Stimulated activated naive CD4-positive, alpha-beta T cell treated with Interleukin-2 at 50 U/mL for 16 hours (primary cell): ENCODE measurements at places on chromosomes 11 and 22.

GRCh38 chr22:43783777-43784176, 28.3 kb downstream of the EFCAB6 start:
- DNase-seq = no peak

DNA sequence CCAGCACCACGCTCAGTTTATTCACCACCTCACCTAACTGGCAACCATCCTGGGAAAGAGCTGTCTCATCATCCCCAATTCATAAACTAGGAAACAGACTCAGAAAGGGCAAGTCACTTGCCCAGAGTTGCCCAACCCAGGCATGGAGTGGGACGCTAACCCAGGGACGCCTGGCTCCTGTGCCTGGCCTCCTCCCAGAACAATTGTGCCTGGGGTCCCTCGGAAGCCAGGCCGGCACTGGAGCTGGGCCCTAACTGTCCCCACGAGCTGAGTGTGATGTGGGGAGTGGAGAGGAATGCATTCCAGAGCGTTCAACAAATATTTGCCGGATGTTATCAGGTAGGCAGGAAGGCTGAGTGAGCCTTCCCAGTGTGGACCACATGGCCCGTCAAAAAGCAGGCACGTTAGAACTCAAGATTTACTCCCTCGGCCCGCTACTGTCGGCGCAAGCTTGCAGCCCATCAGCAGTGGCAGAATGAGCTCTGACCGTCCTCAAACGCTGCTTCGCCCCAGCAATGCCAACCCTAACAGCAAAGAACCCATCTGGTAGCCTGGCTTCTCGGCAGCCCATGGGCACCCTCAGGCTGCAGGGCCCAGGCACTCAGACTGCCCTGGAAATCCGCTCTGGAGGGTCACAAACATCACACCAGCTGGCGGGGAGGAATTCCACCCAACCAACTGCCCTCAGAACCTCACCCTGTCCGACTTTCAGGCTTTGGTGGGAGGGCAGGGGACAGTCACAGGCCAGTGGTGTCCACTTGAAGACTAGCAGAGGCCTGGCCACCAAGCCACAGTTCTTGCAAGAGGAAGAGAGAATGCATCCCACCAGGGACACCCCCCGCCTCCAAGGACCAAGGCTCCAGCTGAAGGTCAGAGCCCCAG, 35.6 kb downstream of the MYH9 start:
- no peak for DNase-seq

DNA sequence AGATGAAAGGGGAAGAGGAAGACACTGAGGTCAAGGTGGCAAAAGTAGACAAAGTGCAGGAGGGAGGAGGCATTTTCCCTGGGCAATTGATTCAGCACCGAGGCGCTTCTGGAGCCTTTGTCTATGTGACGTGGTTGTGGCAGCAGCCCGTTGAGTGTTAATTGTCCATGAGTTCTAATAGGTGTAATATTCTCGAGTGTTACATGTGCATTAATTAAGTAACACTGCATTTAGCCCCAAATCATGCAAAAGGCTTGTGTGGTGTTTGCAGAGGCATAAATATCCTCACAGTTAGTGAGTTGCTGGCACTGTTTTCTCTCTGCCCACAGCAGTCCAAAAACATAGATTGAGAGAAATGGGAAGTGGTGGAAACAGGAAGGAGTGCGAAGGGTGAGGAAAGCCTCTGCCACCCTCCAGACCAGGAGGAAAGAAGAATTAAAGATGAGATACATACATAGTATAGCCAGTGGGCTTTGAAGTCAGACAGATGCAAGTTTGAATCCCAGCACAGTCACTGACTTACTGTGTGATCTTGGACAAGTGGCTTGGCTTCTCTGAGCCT, 361.2 kb downstream of the MN1 start:
- no peak for DNase-seq

DNA sequence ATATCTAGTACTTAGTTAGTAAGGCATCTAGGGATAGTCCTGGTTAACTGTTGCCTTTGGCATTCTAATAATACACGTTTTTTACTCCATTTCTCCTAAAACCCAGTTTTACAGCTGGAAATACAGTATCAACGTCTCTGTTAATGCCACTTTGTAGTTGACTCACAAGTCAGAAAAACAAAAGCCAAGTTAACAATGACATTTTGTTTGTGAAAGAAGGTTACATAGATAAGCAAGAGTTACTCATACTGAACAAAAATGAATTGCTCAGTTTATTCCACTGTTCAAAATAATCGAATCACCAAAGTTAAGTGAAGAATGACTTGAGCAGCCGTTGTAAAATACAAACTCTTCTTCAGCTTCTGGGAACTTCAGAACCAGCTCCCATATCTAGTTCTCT, 540.3 kb downstream of the ETS1 start:
- no peak for DNase-seq

- no peak for DNase-seq
Observed at GRCh38 chr11:61152816-61153592, 8.2 kb downstream of the VPS37C start.

- DNase-seq = no peak
Observed at GRCh38 chr11:23063276-23063675, 203.0 kb upstream of the CCDC179 start.

GRCh38 chr22:32660292-32660691, 141.2 kb upstream of the TIMP3 start:
- peak; percentile 20 for DNase-seq

GRCh38 chr11:1228101-1228821, 5.4 kb downstream of the MUC5B start:
- no peak for DNase-seq

GRCh38 chr22:21819183-21819770, 48.2 kb downstream of the MAPK1 start:
- no peak for DNase-seq

GRCh38 chr11:118117790-118118601, 31.2 kb upstream of the SMIM35 start:
- DNase-seq = no peak

DNA sequence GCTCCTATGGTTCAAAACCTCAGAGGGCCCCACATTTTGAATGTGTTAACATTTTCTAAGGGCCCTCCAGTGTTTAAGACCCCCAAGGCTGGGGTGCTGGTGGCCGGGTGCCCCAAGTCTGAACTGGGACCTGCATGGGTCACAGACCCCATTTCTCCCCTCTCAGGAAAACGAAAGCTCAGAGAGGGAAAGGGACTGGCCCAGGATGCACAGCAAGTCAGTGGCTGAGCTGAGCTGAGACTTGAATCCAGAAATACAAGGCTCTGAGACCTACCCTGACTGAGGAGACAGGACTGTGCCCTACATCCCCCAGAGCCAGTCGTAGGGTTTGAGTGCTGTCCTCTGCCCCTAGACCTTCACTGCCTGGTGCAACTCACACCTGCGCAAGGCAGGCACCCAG, 4.2 kb downstream of the ACTN3 start:
- DNase-seq = no peak

DNA sequence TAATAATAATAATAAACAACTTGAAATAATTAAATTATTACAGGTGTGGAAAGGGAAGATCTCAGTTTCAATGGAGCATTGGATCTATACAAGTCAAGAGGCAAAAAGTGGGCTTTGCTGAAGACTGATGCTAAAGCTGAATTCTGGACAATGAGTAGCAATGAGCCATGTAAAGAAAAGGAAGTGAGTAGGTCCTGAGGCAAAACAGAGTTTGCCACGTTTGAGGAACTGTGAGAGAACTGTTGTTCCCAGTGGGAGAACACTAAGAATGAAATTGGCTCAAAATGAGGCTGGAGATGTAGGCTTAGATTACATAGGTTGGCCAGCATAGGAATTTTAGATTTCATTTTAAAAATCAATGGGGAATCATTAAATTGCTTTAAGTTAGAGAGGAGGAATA, 33.9 kb upstream of the TEAD1 start:
- no peak for DNase-seq

- no peak for DNase-seq
Observed at GRCh38 chr22:30931541-30932300, 36.9 kb downstream of the MORC2 start.
